ENCODE measurements at places on chromosomes 16 and 17.

GRCh38 chr16:65494080-65494479, 372.2 kb upstream of the CDH11 start:
- no peak for DNase-seq

DNA sequence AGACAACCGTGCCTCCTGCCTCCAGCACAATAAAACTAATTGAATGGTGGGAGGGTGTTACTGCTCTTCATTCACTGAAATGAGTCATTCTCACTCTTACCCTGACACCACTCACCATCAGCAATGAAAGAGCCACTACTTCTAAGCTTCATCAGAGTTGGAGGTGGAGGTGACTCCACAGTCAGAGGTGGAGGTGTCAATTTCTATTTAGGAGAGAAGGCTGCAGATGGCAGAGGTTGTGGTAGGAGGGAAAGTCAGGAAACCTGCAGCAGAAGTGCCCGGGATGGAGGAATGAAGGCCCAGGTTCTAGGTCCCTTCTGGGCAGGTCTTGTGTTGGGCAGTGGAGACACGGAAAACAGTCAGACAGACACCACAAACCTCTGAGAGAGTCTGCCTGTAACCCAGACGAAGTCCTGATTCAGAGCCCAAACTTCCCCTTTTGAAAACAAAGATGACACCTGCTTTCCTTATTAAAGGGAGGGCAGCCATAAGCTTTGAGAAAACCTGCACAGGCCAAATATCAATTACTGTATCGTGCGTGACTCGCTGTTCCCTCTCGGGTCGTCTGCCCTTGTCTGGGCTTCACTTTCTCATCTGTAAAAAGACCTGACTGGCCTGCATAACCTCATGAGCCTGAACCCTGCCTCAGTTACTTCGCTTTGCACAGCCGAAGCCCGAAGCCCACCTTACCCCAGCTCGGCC, 668 bp downstream of the ATPAF2 start:
- DNase-seq = no peak

DNA sequence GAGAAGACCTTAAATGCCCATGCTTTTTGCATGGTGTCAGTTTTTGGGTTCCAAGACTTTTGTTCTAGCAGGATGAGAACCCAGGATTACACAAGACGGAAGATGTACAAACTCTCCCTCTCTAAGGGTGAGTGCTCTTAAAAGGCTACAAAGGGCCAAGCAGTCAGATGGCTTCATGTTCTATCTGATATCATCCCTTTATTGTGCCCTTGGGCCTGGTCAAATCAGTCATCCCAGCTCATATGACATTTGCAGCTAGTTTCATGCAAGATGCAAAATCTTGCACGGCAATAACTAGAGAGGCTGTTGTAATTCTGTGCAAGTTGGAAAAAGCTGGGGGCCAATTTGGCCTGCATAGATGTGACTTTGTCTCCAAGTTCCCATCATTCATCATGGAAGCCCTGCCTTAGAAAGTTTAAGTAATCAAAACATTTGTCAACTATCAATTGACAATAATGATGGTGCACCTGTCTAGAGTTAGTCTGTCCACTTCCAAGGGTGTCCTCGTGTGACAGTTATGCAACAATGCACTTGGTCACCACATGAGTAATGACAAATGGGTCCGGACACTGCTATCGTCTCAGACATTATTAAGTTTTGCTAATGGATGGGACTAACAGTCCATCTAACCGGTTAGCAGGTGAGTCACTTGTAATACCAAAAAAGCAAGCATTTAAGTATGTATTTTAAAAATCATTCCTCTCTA, 58.6 kb upstream of the ZFHX3 start:
- no peak for DNase-seq

GRCh38 chr16:51155199-51155607, 4.1 kb upstream of the SALL1 start:
- DNase-seq = no peak

DNA sequence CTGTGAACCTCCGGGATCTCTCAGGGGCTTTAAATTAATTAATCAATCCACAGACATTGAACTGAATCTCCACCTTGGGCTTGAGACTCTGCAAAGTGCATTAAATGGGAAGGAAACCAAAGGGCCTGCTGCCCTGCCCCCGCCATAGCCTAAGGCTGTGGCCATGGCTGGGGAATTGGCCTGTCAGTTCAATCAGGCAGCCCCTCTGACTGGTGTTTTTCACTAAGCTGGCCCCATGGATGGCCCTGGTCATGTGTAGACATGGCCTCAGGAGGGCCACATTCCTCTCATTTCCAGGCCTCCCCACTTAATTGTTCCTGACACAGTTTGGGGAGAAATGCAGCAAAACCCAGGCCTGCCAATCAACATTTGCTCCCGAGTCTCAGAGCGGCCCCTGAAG, 499.8 kb downstream of the WWOX start:
- DNase-seq = no peak

- no peak for DNase-seq
Measured at GRCh38 chr16:24352746-24353145, 96.6 kb downstream of the CACNG3 start.

DNA sequence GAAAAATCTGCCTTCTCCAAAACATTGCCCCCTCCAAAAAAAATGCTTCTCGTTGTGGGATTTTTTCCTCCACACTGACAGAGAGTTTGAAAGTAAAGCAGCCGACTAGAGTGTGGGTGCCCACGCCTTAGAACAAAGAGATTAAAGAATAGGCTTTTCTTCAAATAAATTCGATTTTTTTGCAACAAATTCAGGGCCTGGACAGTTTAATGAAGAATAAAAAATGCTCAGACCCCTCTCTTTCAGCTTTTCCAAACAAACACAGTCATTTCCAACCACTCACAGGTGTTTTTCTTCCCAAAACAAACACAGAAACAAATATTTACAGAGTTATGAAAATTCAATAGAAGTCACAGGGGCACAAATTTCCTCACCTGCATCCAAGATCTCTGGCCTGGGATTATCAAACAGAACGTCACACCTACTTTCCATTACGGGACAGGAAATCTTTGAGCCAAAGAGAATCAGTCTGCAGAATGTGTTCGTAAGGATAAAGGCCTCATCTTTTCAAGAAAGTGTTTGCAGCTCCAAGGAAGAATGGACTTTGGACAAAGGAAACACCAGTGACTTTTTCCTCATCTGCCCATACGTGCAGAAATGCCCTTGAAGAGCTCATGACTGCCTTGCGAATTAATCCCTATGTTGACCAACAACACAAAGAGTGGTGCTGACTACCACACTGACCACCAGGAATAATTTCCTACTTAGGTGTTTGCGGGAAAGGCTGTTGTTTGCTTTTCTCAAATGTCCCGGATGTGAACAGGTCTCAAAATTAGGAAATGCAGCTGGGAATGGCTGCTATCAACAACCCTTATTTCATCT, 31.3 kb upstream of the TOX3 start:
- no peak for DNase-seq
